ENCODE measurements at places on chromosomes 3 and 15.

DNA sequence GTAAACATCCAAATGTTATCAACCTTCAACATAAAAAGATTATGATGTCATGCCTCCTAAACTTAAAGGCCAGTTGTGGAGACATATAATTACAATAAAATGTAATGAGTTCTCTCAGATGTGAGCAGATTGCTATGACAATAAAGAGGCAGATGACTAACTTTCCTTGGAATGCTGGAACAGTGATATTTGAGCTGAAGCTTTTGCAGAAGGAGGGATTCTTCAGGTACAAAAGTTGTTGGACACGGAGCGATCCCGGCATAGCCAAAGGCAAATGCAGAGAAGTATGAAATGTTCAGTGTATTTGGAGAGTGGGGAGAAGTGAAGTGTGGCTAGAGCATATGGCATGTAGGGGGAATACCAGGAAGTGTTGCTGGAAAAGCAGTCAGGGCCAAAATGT lies 520.1 kb downstream of the FGF12 start:
- DNase-seq = no peak

- DNase-seq = no peak
These were observed 37.7 kb upstream of the CPB1 start for GRCh38 chr3:148789906-148790305.

- peak; percentile 7 for DNase-seq
These were observed 35.8 kb upstream of the SLC24A5 start for GRCh38 chr15:48084759-48085590.

DNA sequence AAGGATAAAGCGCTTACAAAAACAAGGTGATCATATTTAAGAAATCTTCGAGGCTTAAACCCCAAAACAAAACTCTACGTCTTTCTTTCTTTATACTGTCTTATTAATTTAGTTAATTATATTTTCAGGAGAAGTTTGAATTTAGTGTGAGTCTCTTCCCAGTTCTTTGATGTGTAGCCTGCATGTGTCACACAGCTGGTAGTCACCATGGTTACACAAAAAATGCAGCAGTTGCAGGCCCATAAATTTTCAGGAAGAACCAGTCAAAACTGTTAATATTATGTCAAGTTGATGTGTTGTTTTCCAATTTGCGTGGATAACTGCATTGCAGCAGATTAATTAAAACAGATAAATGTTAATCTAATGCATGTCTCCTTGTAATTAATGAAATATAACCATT lies 10.4 kb downstream of the CLSTN2 start:
- no peak for DNase-seq

DNA sequence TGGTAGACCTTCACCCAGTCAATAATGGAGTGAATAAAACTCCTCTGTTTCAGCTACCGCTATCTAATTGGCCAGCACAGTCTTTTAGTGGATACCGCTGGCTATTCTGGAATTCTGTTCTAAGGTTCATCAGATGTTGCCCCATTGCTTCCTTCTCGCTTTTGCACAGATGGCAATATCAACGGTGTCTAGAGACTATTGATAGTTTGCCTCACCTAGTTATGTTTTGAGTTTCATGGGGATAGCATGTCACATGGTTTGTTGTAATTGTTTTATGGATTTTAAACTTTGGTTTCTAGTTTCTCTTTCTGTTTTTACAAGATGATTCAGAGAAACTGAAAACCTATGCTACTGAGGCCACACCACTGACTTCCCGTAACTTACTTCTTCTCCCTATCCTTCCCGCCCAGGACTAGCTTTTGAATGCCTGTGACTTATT lies 2.0 kb downstream of the XRN1 start:
- DNase-seq = peak; percentile 14

GRCh38 chr3:154781595-154781994 lies 298.5 kb upstream of the MME start:
- DNase-seq = no peak

GRCh38 chr15:40630313-40630712 lies 36.3 kb downstream of the KNL1 start:
- DNase-seq = no peak

GRCh38 chr3:153577059-153577736 lies 415.2 kb downstream of the RAP2B start:
- no peak for DNase-seq

GRCh38 chr3:194941360-194941955 lies 255.8 kb downstream of the FAM43A start:
- DNase-seq = no peak

- DNase-seq = no peak
These were observed 179.9 kb downstream of the MCTP2 start for GRCh38 chr15:94411285-94411684.

DNA sequence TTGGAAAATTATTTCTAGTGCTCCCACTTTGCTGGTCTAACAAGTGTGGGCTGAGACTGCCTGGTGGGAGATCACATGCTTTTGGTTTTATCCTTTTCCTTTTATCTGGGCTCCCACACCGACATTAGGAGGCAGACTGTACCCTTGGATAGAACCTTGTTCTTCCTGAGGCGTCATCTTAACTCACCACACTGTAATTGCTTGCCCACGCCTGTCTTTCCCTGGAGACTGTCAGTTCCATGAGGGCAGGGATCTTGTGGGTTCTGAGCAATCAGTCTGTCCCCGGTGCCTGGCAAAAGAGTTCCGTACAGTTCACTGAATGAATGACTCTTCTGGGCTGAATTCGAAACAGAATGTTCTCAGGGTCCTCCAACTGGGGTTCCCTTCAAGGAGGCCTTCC lies 124.6 kb upstream of the ABHD17C start:
- no peak for DNase-seq

GRCh38 chr3:127008236-127008635 lies 25.3 kb downstream of the PLXNA1 start:
- no peak for DNase-seq

- DNase-seq = peak; percentile 19
These were observed 38.3 kb downstream of the ANO10 start for GRCh38 chr3:43583481-43583880.

GRCh38 chr3:123941121-123941520 lies 19.9 kb downstream of the CCDC14 start:
- DNase-seq = no peak

DNA sequence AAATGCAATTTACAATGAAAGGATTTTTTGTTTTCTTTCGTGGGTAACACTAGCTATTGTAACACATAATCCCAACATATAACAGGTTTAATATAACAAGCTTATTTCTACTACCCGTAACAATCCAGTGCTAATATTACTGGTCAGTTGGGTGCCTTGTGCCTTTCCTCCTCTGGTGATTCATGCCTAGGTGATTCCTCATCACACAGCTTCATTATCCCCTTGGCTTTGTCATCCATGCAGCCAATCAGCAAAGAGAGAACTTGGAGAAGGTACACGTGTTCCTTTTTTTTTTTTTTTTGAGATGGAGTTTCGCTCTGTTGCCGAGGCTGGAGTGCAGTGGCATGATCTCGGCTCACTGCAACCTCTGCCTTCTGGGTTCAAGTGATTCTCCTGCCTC lies 30.7 kb downstream of the CHST14 start:
- no peak for DNase-seq

DNA sequence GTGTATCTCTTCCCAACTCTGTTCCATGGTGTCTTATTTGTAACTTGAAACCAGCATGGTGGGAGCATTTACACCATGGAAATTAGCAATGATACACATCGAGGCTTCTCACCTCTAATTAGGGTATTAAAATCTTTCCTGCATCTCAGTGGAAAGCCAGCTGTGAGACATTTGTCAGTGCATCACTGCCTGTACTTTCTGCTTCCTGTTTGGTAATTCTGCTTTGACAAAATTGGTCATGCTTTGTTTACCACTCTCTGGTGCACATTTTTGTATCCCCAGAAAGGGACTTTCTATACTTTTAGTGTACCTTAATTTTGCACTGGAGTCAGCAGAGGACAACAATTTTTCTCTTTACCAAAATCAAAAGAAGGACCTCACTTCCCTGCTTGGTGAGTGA lies 402.1 kb downstream of the PDCD6IP start:
- DNase-seq = no peak

Data from erythroblast (primary cell).